HAP-1 (cell line): ENCODE measurements at places on chromosomes 7 and 10.

DNA sequence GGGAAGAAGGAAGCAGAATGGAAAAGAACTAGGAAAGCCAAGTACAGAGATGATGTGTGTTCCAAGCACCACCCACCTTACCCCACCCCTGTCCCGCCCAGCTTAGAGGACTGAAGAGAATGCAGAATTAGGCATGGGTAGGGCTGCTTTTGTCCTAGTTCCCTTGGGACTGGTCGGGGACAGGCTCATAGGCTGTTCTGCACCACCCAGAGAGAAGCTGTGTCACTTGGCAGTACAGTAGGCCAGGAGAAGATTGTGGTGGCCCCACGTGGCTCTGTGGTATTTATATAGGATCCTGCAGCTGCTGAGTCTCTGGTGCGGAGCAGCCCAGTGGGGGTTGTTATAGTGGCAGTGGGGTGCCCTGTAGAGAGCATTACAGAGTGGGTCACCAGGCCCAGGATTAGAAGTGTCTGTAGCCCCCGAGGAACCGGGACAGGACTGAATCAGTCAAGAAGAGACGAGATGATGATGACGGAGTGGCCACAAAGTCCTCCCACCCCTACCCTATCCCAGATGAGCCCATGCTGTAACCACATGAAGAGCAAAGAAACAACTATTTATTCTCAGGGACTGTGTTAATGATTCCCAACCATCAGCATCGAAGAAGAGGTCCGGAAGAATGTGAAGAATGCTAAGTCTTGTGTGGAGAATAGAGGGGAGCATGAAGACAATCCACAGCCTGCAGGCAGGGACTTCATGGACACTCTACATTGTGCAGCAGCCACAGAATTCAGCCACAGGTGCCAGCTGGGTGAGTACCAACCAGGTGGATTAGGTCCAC lies 88.9 kb downstream of the C1GALT1 start:
- DNase-seq, result peak; percentile 62

DNA sequence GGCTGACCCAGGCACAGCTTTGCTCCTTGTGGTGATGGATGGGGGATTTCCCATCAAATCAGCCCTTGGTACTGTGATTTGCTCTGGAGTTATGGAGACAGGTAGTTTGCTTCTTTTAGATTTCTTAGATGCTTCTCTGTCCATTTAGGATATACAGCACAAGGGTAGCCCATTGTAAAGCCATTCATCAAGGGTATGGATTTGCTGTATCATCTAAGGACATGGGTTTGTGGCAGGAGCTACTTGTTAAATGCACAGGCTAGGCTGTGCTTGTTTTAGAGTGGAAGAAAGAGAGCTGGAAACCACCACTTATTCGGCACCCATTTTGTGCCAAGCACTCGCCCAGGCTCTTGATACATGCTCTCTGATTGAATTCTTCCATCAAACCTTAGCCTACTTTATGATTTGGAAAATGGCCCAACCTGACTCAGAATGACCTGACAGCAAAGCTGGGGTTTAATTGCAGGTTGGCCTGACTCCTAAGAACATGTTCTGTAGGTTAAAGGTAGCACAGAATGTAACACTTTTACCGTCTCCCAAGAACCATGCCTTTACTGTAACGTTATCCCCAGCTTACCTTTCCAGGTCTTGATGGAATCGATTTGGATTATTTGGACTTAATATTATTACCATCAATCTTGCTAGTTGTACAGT lies 168.0 kb downstream of the SNX10 start:
- DNase-seq, result no peak

- no peak for DNase-seq
Observed at GRCh38 chr10:124869941-124870340, 68.3 kb downstream of the ABRAXAS2 start.

DNA sequence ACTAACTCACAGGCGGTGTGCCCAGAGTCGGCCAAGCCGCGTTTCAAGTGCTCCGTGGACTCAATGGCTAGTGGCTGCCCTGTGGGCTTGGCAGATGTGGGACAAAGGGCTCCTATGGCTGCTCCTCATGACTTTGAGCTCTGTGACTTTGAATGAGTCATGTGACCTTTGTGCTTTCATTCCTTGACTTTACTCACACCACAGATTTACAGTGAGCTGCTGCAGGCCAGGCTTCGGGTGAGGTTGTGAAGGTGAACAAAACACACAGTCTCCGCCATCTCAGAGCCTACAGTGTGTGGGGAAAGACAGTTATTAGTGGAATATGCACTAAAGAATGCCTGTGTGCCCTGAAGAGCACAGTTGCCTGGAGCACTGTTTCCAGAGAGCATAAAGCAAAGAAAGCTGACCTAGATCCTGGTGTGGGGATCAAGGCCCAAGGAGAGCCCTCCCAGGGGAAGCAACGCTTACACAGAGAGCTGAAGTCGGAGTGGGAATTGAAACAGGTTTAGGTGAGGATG lies 29.7 kb upstream of the PLEKHA1 start:
- no peak for DNase-seq

- no peak for DNase-seq
Observed at GRCh38 chr7:64999165-65000004, 7.1 kb downstream of the ERV3-1 start.

GRCh38 chr10:89440226-89441009 lies 26.1 kb downstream of the IFIT5 start:
- no peak for DNase-seq
